ENCODE measurements at places on chromosomes 7 and 10.

DNA sequence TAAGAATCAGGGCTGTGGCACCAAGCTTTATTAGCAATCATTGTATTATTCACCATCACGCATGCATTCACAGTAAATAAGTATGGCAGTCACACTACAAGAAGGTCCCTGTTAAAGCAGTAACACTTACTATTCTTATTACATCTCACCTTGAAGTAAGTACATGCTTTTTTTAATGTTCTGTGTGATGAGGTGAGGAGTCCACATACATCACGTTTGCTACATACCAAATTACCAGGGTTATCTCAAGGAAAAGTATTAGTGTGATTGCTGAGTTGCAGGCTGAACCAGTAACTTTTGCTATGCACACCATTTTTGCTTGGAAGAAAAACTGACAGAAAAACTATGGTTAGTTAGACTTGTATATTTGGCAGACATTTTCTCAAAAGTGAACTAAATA, 24.7 kb downstream of the CPA1 start:
- no peak for DNase-seq

GRCh38 chr10:64785816-64786215, 1264.6 kb downstream of the REEP3 start:
- DNase-seq: no peak

GRCh38 chr10:31698181-31698830, 230.3 kb downstream of the ARHGAP12 start:
- peak; percentile 73 for DNase-seq

GRCh38 chr10:70694418-70695141, 22.3 kb downstream of the ADAMTS14 start:
- peak; percentile 75 for DNase-seq

DNA sequence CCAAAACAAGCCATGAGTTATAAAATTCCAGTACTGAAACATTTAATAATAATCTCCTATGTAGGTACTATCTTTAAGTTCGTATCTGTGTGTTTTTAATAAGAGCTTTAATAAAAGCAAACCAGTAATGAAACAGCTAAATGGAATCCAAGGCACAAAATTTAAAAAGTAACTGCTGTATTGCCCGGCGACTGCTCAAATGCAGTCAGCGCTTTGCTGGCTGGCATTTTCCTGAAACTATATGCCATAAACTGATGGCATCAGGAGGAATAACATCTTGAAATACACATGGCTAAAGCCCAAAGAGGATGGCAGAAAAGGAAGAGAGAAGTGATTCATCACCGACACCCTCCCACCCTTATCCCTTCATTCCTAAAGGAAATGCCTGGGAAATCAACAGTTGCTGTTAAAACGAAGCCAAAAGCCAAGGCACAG, 133.1 kb downstream of the CUBN start:
- DNase-seq: no peak
